ENCODE measurements at places on chromosomes 1 and 21.
A peak's percentile ranks its signal among the peaks of the same experiment; 100 is the strongest.

DNA sequence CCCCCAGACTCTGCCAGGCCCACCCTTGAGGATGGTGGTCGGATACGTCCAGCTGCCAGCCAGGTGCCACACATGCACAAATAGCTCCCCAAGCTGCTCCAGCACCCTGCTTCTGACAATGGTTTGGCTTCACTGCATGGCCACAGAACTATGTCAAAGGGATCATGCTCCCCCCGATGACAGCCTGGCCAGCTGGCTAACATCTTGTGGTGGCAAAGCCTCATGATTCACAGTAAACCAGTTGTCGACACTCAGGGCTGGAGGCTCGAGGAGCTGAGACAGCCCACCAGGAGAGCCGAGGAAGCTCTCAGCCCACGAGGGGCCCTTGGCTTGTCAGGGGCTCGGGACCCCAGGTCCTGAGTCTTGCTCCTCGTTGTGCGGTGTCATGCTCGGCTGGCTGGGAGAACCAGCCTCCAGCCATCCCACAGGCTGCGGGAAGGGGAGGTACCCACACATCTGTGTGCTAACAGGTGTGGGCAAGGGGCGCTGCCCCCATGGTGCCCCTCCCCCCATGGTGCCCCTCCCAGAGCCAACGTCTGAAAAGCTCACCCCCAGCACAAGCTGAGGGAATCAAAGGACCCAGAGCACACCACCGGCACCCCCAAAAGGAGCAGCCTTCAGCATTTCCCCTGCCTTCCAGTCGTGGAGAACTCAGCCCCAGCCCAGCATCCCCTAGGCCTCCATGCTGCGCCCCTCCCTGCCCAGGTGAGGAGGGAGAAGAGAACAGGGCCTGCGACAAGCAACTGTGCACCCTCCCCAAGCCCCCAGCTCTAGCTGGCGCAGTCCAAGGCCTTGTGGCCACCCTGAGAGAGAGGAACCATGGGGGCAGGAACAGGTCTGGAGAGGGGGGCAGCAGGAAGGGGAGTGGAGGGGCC lies 41.2 kb downstream of the KIF21B start:
- no peak for DNase-seq

- DNase-seq = no peak
Measured at GRCh38 chr1:231421546-231421970, 529 bp downstream of the EGLN1 start.

DNA sequence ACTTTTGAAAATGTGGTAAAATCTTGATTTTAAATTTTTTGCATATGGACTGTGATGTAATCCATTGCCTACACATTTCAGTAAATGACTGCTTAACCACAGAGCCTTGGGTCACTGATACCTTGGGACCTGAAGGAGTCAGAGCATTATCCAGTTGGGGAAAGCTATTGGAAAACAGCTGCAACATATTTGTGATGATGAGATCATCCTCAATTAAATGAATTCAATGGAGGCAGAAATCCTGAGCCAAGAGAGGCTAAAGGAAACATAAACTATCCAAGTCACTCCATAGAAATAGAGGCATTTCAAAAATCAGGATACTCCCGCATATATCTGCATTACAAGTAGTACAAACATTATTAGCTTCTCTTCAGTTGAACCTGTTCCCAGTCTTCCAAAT lies 99.8 kb upstream of the PRMT6 start:
- DNase-seq = no peak

DNA sequence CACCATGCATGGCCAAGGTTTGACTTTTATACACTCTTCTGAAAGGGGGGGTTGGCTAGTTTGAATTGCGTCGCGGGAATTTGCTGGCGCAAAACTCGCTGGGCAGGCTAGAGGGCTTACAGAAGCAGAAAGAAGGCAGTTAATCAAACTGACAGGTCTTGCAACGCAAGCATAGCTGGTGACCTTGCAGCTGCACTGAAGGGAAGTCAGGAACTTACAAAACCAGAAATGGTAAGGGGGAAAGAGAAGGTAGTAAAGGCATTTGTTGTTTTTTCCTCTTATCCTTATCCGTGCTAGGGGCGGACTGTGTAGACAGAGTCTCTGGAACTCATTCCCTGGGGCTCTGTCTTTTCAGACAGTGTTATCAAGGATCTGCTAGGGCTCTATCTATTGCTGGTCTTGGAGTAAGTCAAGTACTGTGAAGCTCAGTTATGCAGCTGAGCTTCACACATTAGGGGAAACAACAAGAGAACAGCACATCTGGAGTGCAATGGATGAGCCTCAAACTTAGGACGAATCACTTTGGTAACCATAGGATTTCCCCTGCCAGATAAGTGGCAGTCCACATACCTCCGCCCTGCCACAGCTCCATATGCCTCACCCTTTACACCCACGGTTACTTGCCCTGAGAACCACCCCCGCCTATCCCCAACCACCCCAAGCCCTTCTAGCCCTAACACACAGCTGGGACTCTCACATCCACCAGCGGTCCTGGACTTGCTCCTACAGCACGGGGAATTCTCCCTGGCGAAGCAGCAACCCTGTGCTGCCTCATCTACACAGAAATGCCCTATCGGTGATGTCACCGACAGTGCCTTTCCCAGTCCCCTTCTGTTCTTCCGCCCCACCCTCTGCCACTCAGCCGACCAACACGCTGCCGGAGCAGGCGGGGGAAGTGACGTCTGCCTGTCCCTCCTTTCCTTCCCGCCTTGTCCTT lies 251.4 kb downstream of the FAM72C start:
- DNase-seq = peak; percentile 53

- no peak for DNase-seq
Measured at GRCh38 chr21:29208682-29209059, 78.2 kb downstream of the MAP3K7CL start.

DNA sequence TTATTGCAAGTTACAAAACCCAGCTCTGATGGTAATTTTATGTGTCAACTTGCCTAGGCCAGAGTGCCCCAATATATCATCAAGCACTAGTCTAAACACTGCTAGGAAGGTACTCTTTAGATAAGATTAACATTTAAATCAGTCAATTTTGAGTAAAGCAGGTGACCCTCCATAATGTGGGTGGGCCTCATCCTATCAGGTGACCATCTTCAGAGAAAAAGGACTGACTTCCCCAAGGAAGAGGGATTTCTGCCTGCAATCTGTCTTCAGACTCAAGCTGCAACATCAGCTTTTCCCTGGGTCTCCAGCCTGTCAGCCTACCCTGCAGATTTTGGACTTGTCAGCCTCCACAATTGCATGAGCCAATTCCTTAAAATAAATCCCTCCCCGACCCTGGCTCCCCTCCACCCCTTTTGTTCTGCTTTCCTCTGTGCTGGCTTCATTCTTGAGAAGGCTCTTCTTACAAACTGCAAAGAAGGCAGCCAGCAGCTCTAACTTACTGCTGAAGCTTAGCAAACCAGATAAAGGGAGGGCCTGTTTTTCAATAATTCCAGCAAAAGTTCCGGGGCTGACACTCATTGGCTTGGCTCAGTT lies 56.4 kb upstream of the RUNX3 start:
- no peak for DNase-seq

DNA sequence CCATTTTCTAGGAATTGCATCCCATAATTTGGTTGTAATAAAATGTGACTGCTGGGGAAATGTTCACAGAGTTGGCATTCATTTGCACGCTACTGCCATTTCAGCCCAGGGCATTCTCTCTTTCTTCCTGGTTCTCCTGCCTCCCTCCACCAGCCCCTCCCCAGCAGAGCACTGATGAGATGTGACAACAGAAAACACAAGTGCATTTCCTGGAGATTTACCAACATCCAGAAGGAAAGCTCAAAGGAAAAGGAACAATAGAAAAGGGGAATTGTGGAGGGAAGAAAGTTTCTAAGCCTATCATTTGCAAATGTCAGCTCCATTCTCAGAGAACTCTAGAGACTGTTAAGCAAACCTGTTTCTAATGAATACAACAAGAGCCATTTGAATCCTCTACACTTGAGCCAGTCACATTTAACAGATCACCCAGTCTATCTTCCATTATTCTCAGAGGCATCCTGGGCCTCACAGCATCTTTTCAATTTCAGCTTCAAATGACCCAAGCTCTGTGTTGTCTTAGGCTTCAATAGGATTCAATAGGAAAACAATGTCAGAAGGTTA lies 395.6 kb upstream of the PBX1 start:
- DNase-seq = no peak

DNA sequence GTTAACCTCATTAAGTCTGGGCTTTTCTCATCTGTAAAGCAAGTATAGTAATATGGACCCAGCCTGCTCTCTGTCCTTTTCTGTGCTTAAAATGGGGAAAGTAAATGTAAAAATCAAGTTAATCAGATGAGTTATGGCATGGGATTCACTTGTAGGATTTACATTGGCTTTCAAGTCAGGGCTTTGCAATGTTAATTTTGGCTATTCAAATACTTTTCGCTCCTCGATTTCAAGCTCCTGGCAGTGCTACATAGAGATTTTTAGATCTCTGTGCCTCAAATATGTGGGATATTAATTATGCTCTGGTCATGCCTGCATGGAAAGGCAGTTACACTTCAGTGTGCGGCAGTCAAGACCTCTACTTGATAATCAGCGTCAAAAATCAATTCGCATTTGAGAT lies 709.8 kb downstream of the LTN1 start:
- no peak for DNase-seq

- peak; percentile 97 for DNase-seq
Measured at GRCh38 chr1:26900001-26900814, at the start of gene GPATCH3. Gene GPATCH3 (minus strand): TSS chr1:26900467. CDS start chr1:26900442, 25 bp downstream.

GRCh38 chr1:32111789-32112188 lies 3.9 kb downstream of the KPNA6 start:
- DNase-seq = no peak

- DNase-seq = no peak
Measured at GRCh38 chr1:147664206-147664605, 6.1 kb downstream of the ACP6 start.

GRCh38 chr1:119674111-119674526 lies 26.1 kb upstream of the ZNF697 start:
- DNase-seq = no peak

- DNase-seq = no peak
Measured at GRCh38 chr21:29332461-29333362, 34.0 kb downstream of the BACH1 start.

DNA sequence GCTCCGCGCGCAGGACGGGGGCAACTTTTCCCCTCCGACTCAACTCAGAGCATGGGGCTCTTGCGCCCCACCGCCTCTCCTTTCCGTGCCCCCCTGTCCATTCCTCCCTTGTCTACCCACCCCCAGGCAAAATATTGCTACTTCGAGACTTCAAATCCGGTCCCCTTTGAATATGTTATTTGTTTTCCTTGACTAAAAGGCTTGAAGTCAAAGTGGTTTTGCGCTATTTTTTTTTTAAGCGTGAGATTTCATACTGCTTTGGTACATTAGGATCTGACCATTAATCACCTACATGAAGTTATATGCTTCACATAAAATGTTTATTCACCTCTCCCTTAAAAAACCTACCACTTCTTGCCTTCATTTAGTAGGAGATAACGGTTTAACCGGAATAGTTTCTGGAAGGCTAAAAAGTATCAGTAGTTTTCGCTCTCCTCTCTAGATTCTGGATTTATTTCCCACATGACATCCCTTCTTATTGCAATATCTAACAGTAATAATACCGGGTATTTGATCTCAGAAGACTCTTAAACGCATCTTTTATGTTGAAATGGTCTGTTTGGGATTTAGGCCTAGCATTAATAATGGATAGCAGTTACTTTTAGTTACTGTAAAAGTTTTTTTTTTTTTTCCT lies 1.6 kb downstream of the NFIA start:
- DNase-seq = no peak

DNA sequence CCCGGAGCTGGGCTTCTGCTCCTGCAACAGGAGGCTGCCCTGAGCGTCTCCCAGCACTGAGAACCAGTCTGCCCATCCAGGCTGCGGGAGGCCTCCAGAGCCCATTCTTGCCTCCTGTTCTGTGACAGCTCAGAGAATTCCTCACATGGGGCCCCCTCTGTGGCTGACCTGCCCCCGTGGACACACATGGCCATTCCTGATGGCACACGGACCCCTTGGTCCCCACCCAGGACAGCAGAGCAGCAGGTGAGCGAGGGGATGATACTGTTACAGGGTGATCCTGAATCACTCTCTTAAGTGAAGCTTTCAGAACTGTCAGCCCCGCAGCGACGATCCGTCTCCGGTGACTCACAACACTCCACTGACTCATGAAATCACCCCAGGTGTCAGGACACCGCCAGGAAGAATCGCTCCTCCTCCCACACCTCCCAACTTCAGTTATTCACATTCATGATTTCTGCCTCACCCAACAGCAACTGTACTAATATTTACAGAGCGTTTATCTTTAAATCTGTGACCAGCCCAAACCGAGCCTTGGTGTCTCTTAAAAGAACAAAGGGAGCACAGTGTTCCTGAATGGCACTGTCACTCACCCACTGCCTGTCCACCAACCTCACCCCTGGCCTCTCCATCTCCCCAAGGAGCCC lies 22.5 kb downstream of the CHD5 start:
- DNase-seq = no peak

DNA sequence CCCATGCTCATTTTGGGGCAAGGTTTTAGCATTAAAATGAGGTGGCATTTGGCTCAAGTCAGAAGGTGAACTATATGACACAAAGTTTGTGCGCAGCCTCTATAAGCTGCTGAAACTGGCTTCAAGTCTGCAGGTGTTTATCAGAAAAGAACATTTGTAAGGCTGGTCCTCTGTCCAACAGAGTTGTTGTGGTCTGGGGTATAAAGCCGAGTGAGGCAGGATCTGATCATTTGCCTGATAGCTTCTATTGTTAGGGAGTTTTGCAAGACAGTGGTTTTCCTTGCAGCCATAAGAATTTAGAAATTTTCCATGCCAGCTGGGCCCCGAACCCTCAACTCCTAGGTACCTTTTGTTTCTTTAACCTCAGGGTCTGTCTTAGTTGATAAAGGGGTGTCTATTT lies 130.8 kb downstream of the PGBD5 start:
- DNase-seq = no peak

DNA sequence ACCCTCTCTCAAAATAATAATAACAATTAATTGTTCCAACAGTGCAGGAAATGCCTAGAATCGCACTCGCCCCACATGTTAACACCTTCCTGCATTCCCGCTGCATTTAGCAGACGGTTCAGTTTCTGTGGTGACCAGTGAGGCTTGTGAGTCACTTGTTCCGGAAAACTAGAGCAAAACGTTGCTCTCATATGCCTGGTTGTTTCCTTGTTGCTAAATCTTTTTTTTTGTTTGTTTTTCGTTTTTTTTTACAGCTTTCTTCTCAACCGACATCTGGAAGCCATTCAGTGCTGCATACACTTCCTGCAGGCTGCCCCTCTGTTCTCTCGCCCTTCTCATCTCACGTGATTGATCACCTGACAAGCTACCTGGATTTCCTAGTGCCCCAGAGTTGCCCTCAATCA lies 56.9 kb upstream of the TMPRSS2 start:
- DNase-seq = no peak

Data from Right ventricle myocardium superior (tissue), 1 donor.